ENCODE measurements at places on chromosomes 7 and 10.

DNA sequence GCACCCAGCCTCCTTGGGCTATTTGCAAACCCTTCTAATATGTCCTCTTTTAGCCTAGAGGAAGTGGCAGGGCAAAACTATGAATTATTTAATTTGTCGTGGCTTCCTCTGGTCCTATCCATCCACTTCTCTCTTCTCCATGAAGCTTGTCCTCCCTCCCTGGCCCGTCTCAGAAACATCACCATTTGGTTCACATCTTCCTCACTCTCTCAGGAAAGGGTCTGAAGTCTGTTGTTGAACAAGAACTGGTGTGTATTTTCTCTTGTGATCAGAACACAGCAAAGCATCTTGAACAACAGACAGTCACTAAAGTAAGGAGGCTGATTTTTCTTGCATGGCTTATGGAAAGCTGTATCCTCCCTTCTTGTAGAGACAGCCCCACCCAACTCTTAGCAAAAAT is 550.1 kb upstream of the NRP1 start:
- DNase-seq, result no peak

- no peak for DNase-seq
These were observed 39.7 kb upstream of the MKRN1 start for GRCh38 chr7:140519007-140519399.

GRCh38 chr7:123367484-123368122 is 166.8 kb downstream of the IQUB start:
- no peak for DNase-seq

DNA sequence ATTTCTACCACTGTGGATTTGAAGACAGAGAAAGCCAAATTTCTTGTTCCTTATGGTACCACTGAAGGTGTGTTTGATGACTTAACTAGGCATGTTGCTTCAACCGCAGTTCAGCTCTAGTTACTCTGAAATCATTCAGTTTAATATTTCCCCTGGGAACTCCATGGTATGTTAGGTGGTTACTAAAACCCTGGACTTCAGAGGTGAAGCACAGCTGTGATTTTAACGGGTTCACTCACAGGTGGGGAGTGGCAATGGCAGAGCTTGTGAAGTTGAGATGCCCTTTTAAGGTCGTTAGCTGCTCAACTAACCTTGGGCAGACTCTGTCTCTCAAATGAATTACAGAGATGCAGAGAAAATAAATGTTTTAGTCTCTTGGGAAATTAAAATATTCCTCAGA is 163.6 kb upstream of the PHYHIPL start:
- no peak for DNase-seq

- DNase-seq, result no peak
These were observed 83.2 kb upstream of the MBL2 start for GRCh38 chr10:52855546-52856325.

DNA sequence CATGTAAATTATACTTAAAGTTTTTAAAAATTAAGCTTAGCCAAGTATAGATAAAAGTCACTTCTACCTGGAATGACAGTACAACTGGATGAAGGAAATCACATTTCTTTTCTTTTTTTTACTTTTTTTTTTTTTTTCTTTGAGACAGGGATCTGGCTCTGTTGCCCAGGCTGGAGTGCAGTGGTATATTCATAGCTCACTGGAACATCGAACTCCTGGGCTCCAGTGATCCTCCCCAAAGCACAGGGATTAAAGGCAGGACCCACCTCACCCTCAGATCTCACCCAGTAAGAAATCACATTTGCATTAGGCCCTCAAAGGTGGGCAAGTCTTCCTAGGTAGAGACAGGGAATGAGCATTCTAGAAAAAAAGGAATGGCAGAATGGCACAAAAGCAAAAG is 69.5 kb upstream of the C1GALT1 start:
- DNase-seq, result no peak

DNA sequence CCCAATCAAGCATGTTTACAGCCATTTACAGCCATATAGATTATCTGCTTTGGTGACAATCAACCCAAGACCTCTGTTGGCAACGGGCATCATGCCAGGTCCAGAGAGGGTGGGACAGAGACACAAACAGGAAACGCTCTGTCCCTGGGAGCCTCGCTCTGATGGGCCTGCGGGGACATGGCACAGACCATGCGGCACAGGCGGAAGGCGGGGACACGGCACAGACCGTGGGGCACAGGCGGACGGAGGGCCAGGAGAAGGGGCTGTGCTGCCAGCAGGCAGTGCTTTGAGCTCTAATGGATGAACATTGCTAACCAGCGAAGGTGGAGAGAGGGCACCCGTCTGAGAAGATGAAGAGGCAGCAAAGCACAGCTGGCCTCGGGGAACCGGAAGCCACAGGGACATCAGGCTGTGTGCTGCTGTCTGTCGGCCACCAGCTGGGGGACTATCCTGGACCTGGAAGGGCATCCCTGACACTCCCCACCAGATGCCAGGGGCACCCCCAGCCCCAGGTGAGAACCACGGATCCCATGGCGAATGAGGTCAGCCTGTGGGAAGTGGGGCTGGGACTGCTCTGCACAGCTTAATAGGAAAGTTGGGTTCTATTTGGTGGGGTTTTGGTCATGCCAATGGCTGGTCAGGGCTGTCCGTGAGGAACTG is 61.0 kb downstream of the DIP2C start:
- peak; percentile 44 for DNase-seq

- no peak for DNase-seq
These were observed 1.8 kb downstream of the ZMYND11 start for GRCh38 chr10:137031-137430.

DNA sequence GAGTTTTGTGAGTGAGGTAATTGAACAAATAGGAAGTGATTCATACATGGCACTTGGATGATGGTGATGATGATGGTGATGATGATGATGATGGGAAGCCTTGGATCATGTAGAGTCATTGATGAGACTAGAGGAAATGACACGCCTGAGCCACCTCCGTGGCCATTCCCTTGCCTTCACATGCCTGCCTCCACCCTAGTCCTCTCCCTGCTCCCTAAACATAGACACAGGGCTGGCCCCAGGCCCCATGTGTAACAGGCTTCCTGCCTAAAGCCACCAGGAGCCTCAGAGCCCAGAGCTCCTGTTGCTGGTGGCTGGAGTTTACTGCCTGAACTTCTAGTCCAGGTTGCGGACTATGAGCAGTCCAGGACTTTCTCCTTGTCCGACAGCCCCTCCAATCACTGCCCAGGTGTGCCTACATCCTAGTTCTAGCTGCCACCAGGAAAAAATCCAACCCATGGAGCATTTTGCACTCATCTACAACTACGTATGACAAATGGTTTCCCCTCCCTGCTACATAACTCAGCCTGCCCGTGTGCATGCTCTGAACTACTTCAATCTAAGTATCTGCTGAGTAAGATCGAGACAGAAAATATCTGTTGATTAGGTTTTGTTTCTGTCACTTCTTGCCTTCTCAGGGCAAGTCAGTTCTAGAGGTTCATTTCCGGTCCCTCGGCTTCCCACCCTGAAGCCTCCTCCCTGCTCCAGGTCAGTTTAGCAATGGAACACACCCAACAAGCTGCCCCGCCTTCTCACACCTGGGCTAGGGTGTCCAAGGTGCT is 35.5 kb upstream of the KDM7A start:
- no peak for DNase-seq

DNA sequence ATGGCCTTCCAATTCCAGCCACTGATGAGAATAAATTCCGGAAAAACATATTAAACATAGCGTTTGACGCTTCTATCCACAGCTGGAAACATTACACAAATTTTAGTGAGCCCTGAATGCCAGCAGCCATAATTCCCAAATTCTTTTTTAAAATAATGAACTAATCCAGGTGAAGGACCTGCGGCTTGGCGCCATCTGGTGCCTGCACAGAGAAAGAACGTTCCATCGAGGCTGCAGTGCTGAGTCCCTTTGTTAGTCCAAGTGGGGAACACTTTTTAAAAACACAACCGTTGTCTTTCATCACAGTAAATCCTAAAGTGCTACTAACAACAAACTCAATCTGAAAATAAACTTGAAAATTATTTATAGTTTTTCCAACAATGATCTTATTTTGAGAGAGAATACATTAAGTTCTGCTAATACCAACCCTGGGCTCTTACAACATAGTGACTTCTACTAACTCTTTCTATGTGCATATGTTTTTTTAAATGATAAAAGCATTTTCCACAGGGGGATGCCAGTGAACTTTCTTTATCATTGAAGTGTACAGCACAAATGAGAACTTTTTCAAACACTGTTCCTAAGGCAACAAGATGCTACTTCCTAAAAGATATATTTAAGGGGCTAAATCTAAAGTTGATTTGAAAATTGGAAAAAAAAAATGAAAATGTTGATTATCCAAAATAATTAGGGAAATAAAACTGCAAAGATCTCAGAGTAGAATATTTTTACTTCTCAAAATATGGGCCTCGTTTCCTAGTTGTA is 166.9 kb upstream of the RNF32 start:
- peak; percentile 25 for DNase-seq

- DNase-seq, result no peak
These were observed 69.7 kb downstream of the VWA2 start for GRCh38 chr10:114308531-114309363.

- no peak for DNase-seq
These were observed 128.7 kb downstream of the SAMD9 start for GRCh38 chr7:92988941-92989545.

- no peak for DNase-seq
These were observed 265.5 kb downstream of the PTPRN2 start for GRCh38 chr7:158321936-158322615.

GRCh38 chr10:30798646-30799185 is 169.2 kb upstream of the LYZL2 start:
- DNase-seq, result no peak

GRCh38 chr10:4535521-4535920 is 290.5 kb upstream of the AKR1E2 start:
- DNase-seq, result no peak

GRCh38 chr7:142481548-142481947 is 223.7 kb upstream of the PRSS58 start:
- no peak for DNase-seq

DNA sequence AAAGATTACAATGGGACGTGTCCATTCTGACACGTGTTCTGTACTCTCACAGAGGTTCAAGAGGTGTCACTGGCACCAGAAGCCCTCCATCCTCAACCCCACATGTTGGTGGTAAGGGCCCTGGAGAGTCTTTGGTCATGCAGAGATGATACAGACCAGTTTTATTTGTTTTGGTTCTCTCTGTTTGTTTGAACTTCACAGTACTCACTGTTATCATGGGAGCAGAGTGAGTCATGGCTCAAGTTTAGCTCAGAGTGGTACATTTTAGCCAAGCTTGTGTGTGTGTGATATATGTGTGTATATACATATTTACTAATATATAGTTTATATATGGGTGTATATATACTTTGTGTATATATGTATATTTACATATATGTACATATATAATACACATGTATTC is 935.6 kb downstream of the GRID1 start:
- no peak for DNase-seq

DNA sequence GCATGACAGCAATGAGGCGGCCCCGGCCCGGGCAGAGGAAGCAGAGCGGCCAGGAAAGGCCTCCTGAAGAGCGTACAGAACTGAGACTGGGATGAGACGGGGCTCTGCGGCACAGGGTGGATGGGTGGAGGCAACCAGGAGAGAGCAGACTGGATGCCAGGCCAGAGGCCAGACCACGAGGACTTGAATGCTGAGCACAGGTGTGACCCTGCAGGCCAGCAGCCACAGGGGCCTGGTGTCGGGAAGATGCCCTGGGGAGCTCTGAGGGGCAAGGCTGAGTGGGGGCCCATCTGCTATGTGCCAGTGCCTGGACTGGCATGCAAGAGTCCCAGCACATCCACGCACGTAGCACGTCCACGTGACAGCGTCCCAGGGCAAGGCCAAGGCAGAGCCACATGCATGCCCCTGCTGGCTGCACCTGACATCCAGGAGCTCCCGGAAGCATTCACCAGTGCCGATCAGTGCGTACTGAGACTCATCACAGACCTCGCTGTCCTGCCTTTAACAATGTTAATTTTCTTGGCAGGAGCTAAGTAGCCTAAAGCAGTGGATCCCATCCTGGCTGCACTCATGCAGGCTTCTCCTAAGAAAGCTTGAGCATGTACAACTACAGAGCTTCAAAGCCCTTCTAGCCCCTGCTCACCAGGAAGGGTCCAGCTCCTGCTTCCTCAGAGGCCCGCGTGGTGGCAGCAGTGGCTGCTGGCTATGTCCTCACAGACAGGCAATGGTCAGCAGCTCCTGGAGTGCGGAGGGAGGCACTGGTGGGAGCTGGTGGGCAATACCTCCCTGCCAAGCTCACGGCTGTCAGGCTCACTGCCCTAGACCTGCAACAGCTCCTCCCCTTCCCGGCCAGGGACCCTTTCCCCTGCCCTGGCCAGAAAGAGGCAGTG is 18.0 kb downstream of the GRID1 start:
- no peak for DNase-seq

- no peak for DNase-seq
These were observed 184.6 kb downstream of the SGMS1 start for GRCh38 chr10:50439187-50439586.

GRCh38 chr7:150668472-150668911 is 17.0 kb upstream of the GIMAP2 start:
- no peak for DNase-seq

DNA sequence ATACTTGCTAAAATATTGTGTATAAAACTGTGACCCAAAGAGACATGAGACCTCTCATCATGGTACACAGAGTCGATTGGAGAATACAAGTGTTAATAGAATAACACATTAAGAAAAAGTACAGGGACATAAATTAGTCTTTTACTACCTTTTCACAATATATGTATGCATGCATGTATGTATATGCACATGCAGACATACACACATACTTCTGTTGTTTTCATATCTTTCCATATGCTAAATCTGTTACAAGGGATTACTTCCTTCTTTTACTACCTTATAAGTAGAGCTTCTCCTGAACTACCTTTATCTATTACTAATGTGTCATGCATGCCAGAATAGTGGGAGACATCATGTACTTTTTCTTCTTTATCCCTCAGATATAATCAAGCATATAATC is 131.6 kb downstream of the GPR158 start:
- no peak for DNase-seq

DNA sequence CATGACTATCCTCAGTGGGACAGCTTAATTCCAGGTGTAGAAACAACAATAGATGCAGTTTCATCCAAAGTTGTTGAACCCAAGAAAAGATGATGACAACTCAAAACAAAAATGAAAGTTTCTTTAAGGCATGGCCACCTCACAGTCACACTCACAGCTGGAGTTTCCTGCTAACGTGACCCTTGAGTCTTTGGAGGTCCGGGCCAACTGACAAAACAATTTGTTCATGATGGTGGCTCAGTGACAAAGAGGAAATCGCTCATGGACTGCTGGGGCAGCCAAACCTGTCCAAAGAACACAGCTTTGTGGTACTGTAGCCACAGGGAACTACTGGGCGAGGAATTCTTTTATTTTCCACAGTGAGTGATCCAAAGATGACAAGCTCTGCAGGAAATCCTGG is 96.0 kb upstream of the JCAD start:
- DNase-seq, result no peak

- peak; percentile 5 for DNase-seq
These were observed 54.5 kb upstream of the OPALIN start for GRCh38 chr10:96413151-96413787.

- DNase-seq, result no peak
These were observed 8.6 kb downstream of the TRIM56 start for GRCh38 chr7:101093906-101094305.

DNA sequence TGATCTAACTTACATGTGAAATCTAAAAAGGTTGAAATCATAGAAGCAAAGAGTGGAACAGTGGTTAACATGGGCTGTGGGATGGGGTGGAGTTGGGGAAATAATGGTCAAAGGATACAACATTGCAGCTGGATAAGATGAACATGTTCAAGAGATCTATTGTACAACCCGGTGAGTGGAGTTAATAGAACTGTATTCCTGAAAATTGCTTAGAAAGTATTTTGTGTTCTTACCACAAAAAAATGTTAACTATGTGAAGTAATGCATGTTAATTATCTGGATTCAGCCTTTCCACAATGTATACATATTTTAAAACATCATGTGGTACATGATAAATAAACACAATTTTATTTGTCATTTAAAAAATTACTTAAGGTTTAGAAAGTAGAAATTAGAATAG is 271.0 kb upstream of the LRRTM3 start:
- DNase-seq, result no peak
